Activated gamma-delta T cell (primary cell): ENCODE measurements at places on chromosomes 12 and 14.

GRCh38 chr14:54582334-54582733 lies 15.4 kb downstream of the SAMD4A start:
- no peak for DNase-seq

GRCh38 chr12:26055087-26055486 lies 69.8 kb downstream of the BHLHE41 start:
- DNase-seq: no peak

GRCh38 chr12:3631272-3631637 lies 121.7 kb downstream of the CRACR2A start:
- no peak for DNase-seq

DNA sequence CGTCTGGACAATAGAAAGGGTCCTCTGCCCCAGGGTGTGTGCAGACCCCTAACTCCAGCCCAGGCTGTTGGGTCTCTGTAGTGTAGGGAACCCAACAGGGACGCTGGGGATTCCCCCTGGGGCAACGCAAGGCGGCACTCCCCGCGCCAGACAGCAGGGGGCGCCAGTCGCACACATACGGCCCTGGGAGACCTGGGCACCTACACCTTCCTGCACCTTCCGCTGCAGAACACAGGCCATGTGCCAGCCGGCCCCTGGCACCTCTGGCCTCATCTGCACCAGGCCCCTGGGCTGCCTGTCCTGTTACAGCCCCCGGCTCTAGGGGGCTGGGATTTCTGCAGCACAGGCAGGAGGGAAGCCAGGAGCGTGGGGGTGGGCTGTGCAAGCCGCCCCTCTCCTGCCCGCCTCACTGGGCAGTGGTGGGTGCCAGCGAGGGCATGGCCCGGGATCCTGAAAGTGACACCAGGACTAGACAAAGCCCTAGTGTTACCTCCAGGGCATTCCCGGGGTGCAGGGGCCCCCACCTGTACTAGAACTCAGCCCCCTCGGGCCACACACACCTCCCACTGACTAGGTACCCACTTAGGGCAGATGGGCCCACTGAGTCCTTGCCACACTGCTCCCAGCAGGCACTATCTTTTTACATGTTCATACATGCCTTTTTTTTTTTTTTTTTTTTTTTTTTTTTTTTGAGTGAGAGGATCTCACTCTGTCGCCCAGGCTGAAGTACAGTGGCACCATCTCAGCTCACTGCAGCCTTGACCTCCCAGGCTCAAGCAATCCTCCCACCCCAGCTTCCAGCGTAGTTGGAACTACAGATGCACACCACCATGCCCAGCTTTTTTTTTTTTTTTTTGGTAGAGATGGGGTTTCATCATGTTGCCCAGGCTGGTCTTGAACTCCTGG lies 37.5 kb downstream of the CCNK start:
- peak; percentile 61 for DNase-seq

DNA sequence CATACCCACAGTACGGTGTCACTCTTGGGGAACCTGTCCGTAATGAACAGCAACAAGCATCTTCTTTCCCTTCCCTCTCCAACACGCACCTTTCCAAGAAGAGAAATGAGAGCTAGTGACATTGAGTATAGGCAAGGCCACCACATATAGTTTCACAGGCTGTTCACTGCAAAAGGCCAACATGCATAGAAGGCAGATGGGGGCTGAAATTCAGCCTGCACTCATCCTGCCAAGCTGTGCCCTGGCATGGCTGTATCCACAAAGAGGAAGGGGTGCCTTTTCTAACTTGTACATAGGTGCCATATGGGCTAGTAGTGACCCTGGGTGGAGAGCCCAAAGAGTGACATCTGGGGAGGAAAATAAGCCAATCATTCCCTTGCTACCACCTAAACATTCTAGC lies 169.6 kb downstream of the ZFP36L1 start:
- DNase-seq: no peak

DNA sequence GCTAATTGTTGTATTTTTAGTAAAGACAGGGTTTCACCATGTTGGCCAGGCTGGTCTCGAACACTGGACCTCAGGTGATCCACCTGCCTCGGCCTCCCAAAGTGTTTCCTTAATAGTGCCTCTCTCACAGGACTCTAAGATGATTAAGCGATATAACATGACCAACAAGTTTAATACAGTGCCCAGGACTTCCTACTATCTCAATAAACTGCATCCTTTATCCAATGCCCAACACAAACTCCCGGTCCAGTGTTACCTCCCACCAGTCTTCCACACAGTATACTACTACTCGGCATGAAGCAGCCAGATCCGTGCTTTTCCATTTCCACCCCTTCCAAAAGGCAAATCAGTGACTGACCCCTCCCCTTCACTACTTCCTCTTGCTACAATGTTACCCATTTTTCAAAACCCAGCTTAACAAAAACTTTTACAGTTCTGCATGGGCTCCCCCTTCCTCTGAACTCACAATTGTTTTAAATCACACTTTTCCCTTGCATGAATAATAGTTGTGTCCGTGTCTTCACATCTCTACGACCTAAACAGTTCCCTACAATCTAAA lies 900 bp downstream of the NOP2 start:
- no peak for DNase-seq

- DNase-seq: no peak
Observed at GRCh38 chr14:100065111-100065871, at the start of gene EVL. TSS of gene EVL (plus strand) at chr14:100065422. CDS start at chr14:100065501, 79 bp downstream.

- DNase-seq: no peak
Observed at GRCh38 chr12:19222558-19222957, 93.0 kb downstream of the PLEKHA5 start.

GRCh38 chr12:58206876-58207275 lies 265.5 kb downstream of the ATP23 start:
- DNase-seq: no peak

DNA sequence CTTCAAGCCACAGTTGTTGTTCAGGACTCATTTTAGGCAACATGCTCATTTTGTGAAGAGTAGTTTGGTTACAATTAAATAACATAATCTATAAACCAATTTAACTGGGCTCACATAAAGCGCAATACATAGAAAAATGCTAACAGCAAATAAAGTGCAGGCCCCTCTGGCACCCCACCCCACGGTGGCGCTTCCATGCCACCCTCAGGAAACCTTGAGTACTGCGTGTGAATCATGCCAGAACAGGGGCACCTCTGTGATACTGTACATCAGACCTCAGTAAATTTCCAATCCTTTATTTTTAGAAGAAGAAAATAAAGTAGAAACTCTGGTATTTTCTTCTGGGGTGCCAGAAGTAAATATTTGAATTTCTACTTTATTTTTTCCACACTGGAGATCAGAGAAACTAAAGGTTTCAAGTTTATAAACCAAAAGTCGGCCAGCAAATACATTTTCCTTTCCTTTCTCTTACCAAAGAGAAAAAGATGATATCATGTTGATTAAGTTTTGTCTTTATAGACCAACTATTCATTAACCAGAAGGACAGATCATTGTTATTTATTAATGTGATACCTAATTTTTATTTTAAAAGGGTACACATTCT lies 316.8 kb downstream of the PAWR start:
- no peak for DNase-seq
